ENCODE measurements at places on chromosomes 6 and 20.

DNA sequence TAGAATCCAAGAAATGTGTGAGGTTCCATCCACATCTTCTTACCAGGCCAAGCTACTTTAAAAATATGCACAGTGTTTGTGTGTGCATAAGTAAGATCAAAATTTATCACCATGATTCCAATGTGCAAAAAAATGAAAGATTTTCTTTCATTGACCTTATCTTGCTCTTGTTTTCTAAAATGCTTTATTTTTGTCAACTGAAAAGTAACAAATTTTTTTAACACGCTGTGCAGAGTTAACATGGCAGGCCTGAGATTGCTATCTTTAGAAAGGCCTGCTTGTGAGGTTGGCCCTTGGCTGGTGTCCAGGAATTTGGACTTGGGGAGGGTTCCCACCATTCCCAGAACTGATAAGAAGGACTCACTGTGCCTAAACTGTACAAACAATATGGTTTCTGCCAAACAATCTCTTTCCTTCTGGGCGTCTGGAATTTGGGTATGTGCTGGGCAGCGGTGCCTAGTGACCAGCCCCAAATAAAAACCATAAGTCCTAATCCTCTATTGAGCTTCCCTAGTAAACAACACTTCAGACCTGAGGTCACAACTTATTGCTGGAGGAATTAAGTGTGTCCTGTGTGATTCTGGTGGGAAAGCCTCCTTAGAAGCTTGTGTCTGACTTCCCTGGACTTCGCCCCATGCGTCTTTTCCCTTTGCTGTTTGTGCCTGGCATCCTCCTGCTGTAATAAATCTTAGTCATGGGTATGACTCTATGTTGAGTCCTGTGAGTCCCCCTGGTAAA lies 19.8 kb upstream of the MYLIP start:
- DNase-seq: no peak

GRCh38 chr20:31699801-31700728 lies 22.6 kb downstream of the BCL2L1 start:
- no peak for DNase-seq

- DNase-seq: no peak
Measured at GRCh38 chr6:87553159-87553765, 36.5 kb downstream of the RARS2 start.

DNA sequence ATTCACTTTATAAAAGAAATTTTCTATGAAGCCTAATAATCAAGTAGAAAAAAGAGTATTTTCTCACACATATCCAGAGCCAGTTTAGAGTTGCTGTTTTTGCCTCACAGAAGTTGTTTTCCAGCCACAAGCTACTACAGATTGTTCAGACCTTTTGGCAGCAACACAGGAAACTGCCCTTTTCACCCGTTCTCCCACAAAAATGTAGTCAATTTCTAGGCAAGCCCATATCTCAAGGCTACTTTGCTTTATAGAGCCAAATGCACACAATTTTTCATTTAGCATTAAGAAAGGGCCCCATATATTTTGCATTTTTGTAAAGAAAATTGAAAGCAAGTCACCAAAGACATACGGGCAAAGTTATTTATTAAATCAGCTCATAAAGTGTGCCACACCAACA lies 49.5 kb downstream of the EPB41L2 start:
- no peak for DNase-seq

DNA sequence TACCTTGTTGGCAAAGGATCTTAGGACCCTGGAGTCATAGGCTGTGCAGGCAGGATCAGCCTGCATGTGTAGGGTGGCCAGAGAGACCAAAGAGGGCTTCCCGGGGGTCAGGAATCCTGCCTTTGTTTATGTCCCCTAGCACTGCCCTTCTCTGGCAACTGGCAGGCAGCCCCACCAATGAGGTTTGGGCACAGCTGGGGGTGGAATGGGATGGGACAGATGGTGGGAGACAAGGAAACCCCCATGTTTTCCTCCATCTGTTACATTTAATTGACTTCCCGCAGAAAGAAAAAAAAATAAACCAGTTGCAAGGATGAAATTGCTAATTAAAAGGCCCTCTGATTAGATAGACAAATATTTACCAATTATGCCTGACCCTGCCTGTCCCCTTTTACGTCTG lies 27.6 kb downstream of the CD40 start:
- DNase-seq: no peak

GRCh38 chr6:157398151-157398550 lies 17.2 kb downstream of the ZDHHC14 start:
- DNase-seq: no peak

- no peak for DNase-seq
Measured at GRCh38 chr6:16633961-16634360, 127.3 kb downstream of the ATXN1 start.

GRCh38 chr20:16296931-16297330 lies 276.3 kb downstream of the KIF16B start:
- no peak for DNase-seq

- no peak for DNase-seq
Measured at GRCh38 chr6:139914910-139915309, 540.5 kb upstream of the CITED2 start.

GRCh38 chr20:36506253-36506652 lies 35.1 kb upstream of the MYL9 start:
- DNase-seq: no peak

- no peak for DNase-seq
Measured at GRCh38 chr6:84774985-84775284, 10.5 kb upstream of the TBX18 start.

DNA sequence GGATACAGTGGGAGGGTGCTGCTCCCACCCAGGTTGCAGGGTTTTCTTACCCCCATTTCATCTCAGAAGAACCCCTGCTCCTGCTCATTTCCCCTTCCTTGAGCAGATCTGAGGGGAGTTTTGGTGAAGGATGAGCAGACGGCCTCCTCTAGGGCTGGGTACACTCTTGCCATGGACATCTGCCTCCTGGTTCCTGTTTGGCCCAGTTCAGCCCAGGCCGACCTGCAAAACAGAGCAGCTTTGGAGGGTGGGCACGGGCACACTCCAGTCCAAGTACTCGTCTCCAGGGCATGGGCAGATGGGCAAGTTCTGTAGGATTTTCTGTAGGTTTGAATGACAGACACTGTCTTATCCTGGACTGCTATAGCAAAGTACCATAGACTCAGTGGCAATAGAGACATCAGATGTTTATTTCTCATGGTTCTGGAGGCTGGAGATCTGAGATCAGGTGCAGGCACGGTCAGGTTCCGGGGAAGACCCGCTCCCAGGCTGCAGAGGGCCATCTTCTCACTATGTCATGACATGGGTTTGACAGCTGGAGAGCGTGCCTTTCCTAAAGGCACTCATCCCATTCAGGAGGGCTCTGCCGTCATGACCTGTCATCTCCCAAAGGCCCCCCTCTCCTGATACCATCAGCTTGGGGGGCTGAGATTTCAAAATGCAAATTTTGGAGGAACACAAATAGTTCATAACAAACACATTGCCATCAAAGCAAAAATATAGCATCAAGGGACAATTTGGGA lies 6.2 kb downstream of the NPBWR2 start:
- DNase-seq: no peak

- no peak for DNase-seq
Measured at GRCh38 chr20:60219231-60219630, 261.0 kb downstream of the CDH26 start.

- DNase-seq: no peak
Measured at GRCh38 chr6:14074476-14075094, 43.0 kb upstream of the CD83 start.

DNA sequence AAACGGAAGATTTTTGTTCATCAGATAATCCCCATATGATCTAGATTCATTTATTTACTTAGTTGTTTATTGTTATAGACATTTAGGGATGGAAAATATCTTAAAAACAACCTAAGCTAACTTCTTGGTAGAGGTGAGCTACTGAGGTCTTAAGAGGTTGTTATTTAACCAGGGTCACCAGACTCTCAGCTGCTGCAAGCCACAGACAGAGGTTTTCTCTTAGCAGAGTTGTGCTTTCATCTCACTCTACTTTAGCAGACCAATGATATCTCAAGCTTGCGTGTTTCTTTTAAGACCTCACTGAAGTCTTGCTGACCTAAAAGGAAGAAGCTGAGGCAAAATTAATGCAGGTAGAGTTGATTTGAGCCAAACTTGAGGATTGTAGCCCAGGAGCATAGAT lies 43.6 kb downstream of the NCOA7 start:
- DNase-seq: no peak

DNA sequence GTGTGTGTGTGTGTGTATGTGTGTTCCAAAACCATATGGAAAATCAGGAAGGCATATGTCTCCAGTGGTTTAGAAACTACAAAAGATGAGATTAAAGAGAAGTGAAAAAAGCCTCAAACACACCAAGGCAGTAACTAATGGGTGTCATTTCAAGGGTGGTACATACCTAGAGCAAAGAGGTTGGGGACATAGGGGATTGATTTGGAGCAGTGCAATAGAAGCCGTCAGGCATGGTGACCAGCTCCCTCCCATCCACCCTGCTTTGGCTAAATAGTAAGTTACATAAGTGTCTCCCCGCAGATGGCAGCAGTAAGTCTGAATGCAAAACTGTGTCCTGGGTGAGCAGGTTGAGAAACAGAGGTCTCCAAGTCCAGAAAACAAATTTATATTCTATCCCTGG lies 10.4 kb upstream of the ELMO2 start:
- no peak for DNase-seq

DNA sequence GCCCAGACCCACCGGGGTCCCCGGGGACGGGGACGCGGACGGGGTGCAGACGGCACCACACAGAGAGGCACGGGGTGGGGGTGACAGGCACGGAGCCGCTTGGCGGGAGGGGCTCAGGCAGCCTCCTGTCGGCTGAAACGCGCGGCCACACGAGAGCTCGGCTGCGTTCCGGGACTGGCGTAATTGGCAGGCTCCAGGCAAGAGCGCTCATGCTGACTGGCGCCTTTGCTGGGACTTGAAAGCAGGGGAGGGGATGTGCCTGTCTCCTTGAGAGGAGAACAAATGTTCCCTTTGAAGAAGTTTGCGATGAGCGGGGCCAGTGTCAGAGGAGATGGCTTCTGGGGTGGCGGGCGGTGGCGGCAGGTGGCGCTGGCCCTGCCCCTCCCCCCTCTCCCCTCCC lies 25.8 kb downstream of the BHLHE23 start:
- DNase-seq: no peak

DNA sequence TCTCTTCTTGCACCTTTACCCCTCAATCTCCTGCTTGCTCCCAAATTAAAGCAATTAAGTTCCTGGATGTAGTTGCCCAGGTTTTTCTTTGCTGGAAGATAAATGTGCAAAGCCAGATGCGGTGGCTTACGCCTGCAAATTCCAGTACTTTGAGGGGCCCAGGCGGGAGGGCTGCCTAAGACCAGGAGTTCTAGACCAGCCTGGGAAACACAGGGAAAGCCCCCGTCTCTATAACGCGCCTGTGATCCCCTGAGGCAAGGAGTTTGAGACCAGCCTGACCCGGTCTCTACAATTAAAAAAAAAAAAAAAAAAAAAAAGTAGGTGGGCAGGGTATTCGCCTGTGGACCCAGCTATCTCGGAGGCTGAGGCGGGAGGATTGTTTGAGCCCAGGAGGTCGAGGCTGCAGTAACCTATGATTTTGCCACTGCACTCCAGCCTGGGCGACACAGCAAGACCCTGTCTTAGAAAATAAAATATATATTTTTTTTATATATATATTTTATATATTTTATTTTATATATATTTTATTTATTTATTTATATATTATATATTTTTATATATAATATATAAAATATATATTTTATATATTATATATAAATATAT lies 461 bp upstream of the DCDC2 start:
- DNase-seq: no peak

- no peak for DNase-seq
Measured at GRCh38 chr20:52847029-52847660, 125.0 kb upstream of the TSHZ2 start.

DNA sequence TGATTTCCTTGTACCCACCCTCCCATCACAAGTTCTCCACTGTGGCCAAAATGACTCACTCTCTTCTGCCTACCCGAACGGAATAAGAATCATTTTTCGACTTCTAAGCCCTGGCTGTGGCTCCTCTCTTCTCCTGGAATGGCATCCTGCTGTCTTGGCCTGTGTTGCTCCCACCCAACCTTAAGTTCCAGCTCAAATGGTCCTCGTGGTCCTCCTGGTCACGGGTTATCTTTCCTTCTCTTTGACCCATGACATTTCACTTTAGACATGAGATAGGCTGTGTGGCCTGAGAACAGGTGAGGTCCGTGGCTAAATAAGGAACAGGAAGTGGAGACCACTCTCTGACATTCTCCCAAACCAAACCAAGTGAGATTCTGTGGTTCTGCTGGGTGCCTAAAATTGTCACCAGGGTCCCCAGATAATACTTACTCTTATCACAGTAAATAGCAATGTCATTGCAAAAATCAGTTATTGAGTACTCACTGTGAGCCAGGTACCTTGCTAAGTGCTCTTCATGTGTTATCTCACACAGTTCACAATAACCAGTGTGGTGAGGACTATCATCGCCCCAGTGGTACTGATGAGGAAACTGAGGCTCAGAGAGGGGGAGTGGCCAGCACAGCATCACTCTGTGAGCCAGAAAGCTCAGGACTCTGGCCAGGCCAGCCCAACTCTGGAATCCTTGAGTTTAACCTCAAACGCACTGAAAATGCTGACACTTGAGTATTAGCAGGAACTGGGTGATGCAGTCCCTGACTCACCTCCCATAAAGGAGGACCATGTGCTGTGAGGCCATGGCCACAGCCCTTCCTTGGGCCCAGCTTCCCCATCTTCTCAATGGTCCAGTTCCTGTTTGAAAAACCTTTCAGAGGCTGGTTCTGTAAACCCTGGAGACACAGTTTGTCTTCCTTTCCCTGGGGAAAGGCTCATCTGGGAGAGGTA lies 74.8 kb upstream of the SIRPA start:
- no peak for DNase-seq

DNA sequence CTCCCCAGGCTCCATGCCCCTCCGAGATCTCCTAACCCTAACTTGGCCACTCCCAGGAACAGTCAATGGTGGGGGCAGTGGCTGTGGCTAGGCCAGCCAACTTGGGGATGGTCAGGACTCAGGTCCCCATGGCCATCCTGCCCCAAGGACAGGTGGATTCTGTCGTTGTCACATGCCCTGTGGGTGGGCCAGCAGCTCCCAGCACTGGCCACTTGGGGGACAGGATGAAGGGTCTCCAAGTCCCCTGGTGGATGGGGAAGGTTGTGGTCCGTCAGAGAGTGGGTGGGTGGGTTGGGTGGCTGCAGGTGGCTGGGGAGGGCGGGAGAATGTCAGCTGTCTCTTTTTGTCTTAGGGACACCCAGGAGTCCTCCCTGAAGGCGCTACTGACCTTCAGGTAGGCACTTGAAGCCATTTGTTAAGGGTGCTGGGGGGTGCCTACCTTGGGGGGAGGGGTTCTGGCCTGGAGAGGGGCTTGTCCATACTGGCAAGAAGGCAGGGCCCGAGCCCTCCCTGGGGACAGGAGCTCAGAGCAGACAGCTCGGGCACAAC lies 5.5 kb downstream of the COL9A3 start:
- no peak for DNase-seq

Data from cerebellar nuclear complex (tissue), 1 donor.